Inflammatory macrophage treated with lipopolysaccharide for 4 hours (primary cell): ENCODE measurements at places on chromosomes 4 and X.

DNA sequence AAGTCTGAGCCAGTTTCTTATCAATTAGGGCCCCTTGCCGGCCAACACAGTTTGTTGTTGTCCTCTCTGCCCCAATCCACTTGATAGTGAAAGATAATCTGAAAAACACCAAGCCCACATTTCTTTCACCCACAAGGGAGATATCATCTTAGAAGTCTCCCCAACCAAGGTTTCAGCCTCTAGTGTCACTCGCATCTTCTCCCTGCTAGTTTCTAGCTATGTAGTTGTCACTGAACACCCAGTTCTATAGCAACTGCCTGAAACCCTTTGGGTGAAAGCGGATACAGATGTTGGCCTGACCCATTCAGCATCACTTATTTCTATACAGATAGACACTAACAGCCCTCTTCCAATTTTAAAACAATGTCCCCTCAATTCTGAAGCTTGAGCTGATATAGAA lies 116.3 kb downstream of the BMP15 start:
- DNase-seq, result no peak

GRCh38 chrX:153766098-153766817 lies 2.2 kb downstream of the PLXNB3 start:
- peak; percentile 16 for DNase-seq

DNA sequence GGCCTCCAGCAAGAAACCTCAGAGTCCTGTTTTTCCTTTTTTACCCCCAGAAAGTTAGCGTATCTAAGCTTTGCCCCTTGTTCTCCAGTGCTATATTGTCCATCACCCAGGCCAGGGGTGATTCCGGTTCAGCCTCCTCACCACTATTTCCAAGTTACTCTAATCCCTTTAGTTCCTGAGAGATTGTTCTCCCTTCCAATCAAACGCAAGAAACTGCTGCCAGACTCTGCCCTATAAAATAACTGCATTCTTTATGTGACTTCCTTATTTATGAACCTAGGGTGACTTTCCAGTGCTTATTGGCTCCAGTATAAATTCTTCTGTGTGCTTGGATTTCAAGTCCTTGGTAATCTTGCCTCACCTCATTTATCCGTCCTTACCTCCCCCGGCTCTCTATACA lies 65.7 kb downstream of the CLCN5 start:
- DNase-seq, result no peak

DNA sequence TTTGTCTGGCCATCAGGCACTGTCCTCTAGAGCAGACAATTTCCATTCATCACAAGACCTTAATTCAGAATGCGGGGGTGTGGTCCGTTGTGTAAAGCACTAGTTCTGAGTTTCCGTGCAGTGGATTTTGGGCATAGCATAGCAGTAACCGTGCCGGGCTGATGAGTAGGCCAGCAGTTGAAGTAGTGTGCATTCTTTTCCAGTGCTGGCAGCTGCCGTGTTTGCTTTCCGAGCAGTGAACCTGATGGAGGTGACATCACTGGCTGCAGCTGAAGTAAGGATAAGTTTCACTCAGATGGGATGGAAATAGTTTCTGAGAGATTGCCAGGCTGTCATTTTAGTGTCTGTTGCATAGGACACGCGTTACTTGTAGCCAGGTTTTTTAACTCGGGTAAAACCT lies 107.0 kb upstream of the STIM2 start:
- no peak for DNase-seq

DNA sequence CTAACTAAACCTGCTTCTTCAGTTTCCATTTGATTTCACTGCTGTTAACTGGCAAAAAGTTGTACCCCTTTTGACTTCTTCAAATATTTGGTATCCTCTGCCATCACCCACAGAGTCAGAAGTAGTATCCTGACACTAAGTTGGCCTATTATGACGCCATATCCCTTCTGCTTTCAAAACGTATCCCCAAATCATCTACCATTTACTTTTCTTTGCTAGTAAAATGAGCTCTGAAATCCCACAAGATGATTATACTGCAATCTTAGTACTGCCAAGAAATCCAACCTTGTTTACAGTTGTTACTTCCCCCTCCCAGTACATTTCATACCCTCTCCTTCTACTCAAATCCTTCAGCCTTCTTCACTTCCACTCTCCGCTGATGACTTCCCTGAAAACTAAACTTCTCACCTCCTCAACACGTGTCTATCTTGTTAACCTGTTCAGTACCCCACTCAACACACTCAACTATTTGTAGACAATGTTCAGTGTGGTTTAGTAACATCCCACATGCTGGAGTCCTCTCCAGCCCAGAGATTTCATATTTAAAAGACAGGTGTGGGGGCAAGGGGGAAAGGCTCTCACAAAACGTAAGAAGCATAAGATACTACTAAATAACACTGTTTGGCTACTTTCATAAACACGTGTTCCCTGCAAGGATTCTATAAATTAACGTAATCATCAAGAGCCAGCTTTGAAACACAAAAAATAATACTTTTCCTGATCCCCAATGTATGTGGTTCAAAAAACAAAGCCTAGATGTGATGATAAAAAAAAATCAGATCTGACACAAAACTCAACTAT lies 1.3 kb downstream of the NAF1 start:
- DNase-seq, result peak; percentile 36

DNA sequence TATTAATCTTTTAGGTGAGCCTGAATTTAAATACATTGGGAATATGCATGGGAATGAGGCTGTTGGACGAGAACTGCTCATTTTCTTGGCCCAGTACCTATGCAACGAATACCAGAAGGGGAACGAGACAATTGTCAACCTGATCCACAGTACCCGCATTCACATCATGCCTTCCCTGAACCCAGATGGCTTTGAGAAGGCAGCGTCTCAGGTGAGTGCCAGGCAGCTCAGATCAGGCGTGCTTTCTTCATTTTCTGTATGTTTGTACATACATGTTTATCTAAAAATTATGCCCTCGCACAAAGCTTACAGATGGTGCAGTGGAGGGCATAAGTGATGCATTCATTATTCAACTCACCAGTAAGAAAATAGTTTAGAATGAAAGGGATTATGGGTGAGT lies 85.6 kb downstream of the CPE start:
- no peak for DNase-seq

- DNase-seq, result no peak
Measured at GRCh38 chrX:74449937-74450330, 28.6 kb downstream of the SLC16A2 start.

DNA sequence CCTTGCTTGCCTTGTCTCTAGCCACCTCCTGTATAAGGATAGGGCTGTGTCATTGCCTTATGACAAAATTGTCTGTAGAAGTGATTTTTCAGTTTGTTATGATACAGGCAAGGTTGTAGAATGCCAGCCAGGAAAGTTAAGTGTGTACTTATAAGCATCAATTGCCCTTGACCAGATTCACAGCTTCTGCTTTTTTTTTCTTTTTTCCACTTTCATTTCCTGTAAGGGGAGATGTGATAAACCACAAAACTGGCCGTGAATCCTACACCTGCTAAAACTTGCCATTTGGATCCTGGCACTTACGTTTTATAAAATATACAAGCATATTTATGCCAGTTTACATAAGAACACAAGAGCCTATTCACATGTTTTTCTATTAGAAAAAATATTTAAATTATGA lies 35.0 kb upstream of the BMPR1B start:
- DNase-seq, result no peak

- DNase-seq, result peak; percentile 10
Measured at GRCh38 chrX:79065696-79066095, 78.8 kb upstream of the GPR174 start.

- no peak for DNase-seq
Measured at GRCh38 chr4:3418029-3418762, 23.6 kb upstream of the HGFAC start.

GRCh38 chrX:48025561-48025960 lies 18.8 kb downstream of the SPACA5 start:
- peak; percentile 58 for DNase-seq

DNA sequence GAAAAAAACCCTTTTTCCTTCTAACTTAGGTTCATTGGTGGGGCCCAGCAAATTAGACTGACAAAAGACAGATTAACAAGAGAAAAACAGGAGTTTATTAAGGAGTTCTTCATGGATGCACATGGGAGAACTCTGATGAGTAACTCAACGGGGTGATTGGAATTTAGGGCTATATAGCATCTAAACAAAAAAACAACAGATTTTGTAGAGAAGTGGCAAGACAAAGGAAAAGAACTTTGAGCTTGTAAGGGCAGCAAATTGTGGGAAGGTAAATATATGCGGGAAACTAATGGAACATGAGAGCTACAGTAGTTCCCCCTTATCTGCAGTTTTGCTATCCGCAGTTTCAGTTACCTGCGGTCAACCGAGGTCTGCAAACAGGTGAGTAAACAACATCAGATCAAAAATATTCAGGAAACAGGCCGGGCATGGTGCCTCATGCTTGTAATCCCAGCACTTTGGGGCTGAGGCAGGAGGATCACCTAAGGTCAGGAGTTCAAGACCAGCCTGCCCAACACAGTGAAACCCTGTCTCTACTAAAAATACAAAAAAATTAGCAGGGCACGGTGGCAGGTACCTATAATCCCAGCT lies 573.6 kb downstream of the ADGRL3 start:
- DNase-seq, result no peak

DNA sequence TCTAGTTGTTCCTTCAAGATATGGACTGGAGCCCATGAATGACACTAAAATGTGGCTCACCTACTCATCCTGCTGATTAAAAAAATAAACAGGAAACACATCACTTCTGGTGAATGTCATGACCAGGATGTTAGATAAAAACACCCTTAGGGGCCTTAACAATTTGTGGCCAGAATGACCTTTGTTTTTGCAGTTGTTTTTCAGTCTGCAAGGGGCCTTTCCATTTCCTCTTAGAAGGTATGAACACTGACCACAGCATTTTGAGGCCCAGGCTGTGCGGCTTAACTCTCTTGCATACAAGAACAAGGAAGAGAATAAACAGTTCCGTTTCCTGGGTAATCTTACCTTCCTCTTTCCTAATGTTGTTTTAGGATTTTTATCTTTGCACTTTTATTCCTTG lies 113.2 kb downstream of the IL1RAPL2 start:
- no peak for DNase-seq

GRCh38 chrX:150324035-150324728 lies 38.9 kb upstream of the MAMLD1 start:
- no peak for DNase-seq

DNA sequence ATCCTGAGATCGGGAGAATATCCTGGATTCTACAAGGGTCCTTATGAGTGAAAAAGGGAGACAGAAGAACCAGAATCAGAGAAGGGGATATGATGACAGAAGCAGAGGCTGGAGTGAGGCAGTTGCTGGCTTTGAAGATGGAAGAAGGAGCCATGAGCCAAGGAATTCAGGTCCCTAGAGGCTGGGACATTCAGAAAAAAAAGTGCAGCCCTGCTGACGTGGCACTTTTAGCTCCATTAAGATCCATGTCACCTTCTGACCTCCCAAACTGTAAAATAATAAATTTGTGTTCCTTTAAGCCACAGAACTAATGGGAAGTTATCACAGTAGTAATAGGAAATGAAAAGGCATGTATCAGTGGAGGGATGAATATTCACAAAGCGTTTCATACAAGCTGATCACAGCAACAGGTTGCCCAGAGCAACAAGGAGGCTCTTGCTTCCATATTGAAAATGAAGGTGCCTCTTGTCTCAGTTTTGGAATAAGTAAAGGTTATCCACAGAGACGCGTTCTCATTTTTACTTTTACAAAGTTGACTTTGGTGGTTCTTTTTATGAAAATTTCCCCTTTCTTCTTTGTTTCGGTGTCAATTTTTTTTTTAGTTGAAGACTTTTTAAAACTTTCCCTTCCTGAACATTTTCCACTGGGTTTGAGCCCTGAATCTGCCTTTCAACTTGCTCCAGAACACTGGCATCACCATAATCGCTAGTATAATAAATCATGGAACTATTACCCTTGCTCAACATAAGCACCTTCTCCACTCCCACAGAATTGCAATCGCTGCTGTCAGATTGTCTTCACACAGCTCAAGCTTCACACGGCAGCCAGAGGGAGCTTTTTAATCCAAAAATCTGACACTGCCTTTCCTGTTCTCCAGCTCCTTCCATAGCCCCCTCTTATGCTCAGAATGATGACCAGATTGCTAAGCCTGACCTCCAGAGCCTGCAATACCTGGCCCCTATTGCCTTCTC lies 127.6 kb upstream of the RBPJ start:
- no peak for DNase-seq

DNA sequence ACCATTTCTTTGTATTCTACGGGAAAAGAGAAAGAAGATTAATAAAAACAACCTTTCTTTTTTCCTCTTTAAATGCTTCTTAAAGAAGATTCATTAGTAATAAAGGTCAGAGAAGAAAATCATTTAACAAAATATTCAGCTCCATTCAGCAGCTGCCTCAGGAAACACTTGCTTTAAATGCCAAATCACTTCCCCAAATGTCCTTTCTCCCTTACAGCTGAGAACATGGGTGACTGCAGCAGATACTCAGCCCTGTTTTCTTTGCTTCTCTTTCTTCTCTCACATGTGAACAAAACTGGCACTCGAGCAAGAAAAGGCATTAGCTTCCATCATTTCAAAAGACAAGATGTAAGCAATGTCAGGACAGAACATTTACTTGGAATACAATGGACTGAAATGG lies 120.2 kb downstream of the INPP4B start:
- no peak for DNase-seq

DNA sequence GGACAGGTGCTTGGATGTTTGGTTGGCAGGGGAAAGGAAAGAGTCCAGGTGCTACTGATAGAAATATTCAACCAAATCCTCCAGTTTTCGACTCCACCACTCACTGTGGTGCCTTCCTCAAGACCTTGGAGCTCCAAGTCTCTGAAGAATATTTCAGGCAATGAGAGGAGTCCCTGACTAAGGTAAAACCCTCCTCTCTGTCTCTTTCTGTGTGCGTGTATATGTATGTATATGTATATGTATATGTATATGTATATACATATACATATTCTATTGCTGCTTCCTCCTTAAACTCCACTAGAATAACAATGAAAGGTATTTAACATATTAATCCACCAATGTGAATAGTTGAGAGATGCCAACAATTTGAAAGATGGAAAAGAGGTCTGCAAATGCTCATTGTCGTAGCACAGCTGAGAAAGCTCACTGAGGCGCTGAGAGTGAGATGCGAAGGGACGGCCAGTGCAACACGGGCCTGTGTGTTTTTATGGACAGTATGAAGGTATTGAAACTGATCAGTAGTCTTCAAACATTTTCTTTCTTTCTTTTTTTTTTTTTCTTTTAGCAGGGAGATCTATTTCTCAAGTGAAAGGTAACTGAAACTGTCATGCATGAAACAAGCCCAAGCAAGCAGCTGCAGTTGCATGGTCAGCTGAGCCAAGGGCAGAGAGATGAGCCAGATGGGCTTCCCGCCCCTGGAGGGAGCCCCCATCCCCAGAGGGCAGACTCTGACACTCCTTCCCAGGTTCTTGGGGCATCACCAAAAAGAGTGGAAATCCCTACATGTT lies 41.1 kb upstream of the HS3ST1 start:
- DNase-seq, result no peak

- DNase-seq, result no peak
Measured at GRCh38 chr4:54402880-54403480, 173.9 kb downstream of the PDGFRA start.

DNA sequence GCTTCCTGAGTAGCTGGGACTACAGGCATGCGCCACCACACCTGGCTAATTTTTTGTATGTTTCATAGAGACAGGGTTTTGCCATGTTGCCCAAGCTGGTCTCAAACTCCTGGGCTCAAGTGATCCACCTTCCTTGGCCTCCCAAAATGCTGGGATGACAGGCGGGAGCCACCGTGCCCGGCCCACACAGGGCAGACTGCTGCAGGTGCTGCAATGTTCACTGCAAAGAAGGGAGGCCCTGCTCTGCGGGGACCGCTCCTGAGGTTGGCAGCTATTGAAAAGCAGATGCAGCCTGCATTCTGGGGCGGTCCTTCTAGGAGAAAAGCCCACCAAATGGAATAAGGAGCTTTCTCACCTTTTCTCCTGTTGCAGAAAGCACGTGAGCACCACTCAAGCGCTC lies 5.0 kb downstream of the ARSD start:
- no peak for DNase-seq

GRCh38 chr4:151613290-151613689 lies 147.5 kb downstream of the GATB start:
- no peak for DNase-seq
